Lower lobe of right lung (tissue), 2 donors: ENCODE measurements at places on chromosomes 3 and 15.
A peak's percentile ranks its signal among the peaks of the same experiment; 100 is the strongest.

- no peak for DNase-seq
Observed at GRCh38 chr15:49923671-49924070, 195.4 kb downstream of the ATP8B4 start.

DNA sequence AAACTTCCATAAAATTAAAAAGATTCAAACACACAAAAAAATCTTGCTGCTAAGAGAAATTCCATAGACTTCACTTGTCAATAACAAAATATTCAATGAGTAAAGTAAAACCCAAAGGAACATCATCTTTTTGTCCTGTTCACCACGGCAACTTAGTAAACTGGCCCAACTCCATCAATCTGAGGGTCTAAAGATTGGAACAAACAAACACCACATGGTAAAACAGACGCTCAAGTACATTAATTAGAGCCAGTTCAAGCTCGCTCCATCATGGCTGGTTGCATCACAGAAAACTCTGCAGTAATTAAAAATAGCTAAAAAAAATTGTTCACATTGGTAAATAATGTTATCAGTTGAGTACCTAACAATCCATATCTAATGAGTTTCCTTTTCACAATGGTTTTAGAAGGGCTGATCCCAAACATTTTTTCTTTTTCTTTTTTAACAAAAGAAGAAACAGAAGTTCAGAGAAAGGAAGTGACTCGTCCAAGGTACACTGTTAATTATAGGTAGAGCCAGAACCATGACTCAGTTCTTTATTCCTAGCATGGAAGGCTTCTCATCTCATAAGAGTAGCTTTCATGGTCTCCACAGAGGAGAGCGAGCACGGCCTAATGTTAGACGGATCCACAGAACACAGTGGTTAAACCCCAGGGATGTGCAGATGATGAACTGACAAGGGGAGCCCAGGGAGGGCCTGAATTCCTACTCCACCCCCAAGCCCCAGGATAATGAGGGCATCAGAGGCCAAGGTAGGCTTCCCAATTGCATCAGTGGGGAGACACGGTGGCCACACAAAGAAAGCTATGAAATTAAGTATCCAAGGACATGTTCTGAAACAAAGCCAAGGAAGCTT, 79.2 kb upstream of the ARHGEF3 start:
- no peak for DNase-seq

GRCh38 chr3:8153800-8154199, 347.8 kb upstream of the LMCD1 start:
- DNase-seq = no peak

DNA sequence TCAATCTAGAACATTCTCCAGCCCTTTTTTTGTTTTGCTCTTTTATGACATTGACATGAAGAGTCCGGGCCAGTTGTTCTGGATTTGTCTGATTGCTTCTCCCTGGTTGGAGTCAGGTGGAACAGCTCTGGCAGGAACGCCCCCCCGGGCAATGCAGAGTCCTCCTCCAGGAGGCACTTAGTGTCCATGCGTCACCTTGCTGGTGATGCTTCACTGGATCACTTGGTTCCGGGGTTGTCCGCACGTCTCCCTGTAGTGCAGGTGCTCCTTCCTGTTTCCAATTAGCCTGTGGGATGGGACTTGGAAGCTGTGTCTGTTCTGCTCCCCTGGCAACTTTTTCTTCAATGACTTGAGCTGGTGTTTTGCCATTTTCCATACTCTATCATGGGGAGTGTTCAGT, 9.8 kb downstream of the CSK start:
- no peak for DNase-seq

GRCh38 chr3:8154617-8155016, 347.0 kb upstream of the LMCD1 start:
- no peak for DNase-seq

DNA sequence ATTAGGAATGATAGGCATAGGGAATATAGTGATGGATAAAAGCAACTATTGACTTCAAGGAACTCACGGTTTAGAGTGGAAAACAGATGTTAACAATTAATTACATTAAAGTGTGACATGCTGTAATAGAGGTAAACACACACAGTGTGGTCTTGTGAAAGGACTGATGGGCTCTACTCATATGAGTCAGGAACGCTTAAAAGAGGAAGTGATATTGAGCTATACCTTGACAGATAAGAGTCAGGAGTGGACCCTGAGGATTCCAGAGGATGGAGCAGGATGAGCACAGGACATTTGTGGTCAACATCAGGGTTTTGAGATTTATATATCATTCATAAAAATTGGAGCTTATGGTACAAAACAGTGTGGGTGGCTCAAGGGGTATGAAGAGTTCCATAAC, 11.0 kb downstream of the EXOG start:
- DNase-seq = no peak

- DNase-seq = no peak
Observed at GRCh38 chr3:170809007-170809974, 60.7 kb downstream of the RPL22L1 start.

DNA sequence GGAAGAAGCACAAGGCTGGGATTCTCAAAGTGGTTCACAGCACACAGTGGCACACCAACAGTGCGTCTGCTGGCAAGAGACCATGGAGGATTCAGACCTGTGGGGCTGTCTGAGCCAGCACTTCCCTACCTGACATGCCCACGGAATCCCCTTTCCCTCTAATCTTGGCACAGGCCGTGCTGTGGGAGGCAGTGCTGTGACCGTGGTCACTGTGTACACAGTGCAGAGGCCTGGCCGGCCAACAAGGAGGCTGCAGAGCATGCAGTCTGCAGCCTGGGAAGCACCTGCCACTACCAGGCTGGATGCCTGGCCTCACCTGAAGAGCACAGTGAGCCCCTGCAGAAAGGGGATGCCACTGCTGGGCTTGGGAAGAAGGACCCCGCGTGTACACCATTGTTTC, 301.0 kb upstream of the LYSMD4 start:
- DNase-seq = no peak

DNA sequence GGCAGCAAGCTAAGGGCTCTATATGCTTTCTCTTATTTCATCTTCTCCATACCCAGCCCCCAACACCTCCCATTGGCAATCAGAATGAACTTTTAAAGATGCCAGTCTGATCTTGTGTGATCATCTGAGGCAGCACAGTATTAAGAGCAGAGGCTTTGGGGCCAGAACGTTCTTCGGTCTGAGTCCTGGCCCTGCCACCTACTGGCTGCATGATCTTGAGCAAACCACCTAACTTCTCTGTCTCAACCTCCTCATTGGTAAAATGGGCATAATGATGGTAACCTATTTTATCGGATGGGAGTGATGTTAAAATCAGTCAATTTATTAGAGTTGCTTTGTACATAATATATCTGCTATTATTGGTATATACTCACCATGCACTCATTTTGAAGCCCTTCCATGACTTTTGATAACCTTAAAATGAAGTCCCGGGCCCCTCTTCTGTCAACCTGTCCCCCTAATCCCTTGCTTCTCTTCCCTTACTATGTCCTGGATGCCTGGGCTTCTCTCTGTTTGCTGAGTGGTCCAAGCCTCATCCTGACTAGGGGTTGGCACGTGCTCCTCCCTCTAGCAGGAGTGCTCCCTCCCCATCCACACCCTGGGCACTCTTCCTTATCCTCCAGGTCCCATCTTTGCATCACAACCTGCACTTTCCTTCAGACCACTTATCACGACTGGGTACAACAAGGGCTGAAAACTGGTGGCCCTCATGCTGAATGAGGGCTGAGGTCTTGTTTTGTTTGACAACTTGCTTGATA, 6.3 kb downstream of the EFCAB12 start:
- no peak for DNase-seq

DNA sequence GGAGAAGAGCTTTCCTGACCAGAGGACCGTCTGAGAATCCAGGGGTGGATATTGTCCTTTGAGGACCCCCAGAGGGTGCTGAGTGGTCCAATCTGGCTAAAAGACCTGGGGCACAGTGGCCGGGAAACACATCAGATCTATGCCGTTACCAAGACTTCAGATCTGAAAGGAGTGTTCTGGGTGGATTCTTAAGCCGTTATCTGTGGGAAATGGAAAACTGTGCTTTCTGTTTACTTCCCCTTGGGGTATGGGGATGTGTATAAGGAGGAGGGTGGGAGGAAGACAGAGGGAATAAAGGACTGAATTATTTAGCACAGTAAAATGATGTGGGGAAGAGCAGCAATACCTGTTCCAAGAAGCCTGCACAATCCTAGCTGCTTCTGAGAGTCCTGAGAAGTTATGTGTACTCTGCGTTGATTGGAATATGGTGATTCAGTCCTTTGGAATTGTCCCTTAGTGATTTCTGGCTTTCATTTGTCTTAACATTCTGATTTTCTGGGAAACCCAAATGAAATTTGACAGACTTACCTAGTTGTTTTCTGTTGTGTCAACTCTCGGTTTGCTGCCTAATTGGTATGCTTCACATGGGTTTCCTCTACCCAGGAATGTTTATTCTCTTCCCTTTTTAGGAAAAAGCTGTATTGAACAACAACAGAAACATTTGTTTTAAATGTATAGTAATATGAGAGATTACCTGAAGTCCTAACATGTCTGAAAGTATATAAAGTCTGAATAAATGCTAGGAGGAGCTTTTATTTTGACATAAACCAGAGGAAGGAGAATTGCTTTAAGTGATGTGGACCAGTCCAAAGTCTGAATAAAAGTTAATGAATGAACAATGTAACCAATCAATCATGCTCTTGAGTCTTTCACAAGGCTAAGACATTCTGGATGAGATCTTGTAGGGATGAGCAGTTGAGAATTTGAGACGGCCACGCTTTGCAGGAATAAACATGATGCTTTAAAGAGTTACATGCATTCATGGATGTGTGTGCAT, 427.1 kb upstream of the C2CD4B start:
- DNase-seq = no peak

GRCh38 chr3:161854232-161854771, 357.7 kb downstream of the OTOL1 start:
- no peak for DNase-seq

DNA sequence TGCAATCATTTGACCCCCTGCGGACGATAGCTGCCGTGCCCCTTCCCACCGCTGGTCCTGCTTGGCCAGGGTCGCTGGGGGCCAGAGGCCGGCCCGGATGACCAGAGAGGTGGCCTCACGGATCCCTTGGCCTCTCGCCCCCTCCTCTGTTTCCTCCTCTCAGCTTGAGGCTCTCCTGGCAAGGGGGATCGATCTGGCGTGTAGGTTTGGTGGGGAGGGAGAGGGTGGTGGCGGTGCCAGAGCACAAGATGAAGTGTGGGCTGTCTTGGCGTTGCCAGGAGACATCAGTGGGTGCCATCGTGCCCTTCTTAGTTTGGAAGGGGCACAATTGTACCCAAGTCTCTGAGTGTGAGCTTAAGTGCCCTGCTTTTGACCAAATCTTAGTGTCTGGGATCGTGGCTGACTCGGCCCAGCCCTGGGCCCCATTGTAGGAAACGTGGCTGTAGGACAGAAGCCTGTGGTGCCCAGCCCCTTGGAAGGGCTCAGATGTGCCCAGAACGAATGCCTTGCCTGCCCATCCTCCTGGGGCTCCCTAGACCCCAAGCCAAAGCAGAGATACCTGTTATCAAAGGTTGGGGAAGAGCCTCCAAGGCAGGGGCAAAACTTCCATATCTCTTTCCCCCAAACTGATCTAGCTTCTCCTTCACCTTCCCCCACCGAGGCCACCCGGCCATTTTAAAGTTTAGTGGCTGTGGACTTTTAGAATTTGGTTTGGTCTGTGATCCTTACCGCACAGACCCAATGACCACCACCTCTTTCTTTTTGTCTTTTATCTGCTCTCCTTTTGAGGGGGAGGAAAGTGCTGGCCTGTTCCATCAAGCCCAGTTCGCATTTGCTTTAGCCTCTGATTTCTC, 14.4 kb downstream of the NR2F2 start:
- DNase-seq = no peak

GRCh38 chr3:38102444-38102814, 34.5 kb downstream of the ACAA1 start:
- no peak for DNase-seq

DNA sequence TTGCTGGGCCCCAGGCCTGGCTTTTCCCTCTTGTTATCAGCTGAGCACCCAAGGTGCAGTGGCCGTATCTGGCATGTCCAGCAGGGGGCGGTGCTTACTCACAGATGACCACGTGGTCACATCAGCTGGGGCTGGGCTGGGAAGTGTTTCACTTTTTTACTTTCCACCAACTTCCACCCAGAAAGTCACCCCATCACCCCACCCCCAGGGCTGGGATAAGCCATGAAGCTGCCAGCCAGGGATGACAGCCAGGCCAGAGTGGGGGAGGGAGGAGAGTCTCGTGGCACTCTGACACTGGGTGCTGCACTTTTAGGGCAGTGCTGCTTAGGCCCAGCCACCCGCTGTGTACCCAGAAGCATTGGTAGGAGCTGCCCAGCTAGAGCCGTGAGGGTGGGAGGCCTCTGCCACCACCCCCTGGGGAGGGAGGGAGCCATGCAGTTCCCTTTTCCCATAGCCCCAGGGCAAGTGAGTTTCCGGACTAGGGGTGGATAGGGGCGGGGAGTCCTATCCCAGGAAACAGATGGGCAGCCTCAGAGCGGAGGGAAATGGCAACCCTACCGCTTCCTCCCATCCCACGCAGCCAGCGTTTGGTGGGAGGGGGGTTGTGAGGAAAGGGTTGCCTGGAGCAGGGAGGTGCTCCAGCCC, 6.1 kb downstream of the PPCDC start:
- DNase-seq = peak; percentile 95

- no peak for DNase-seq
Observed at GRCh38 chr3:97930018-97930417, 42.2 kb downstream of the RIOX2 start.

GRCh38 chr3:13317596-13318320, 102.4 kb downstream of the NUP210 start:
- DNase-seq = no peak

- DNase-seq = no peak
Observed at GRCh38 chr15:46280762-46281542, 646.1 kb downstream of the SQOR start.

DNA sequence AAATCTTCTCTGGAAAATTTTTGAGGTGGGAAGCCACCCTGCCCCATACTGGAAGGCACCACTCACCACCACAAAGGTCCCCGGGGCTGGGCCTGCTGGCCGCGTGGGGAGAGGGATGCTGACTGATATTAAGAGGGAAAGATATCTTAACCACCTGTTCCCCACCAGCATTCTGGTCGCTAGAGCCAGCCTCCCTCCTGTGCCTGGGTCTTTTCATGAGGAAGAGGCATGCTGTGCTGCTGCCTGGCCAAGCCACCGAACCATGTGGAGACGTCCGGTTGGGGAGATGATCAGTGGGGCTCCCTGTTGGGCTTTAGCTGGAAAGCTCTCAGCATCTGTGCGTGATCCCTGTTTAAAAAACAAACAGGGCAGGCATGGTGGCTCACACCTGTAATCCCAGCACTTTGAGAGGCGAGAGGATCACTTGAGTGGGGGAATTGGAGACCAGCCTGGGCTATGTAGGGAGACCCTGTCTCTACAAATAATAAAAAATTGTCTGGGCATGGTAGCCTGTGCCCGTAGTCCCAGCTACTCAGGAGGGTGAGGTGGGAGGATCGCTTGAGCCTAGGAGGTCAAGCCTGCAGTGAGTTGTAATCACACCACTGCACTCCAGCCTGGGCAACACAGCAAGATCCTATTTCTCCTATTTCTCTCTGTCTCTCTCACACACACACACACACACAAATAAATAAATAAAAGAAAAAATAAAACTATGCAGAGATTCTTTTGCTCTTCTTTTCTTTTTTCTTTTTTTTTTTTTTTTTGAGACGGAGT, 1.0 kb downstream of the KLHL18 start:
- DNase-seq = no peak

GRCh38 chr3:69119681-69120080, 2.7 kb downstream of the LMOD3 start:
- DNase-seq = no peak

- no peak for DNase-seq
Observed at GRCh38 chr3:114454551-114455251, 160.9 kb downstream of the TIGIT start.
